ENCODE measurements at places on chromosomes 12 and 14.
A peak's percentile ranks its signal among the peaks of the same experiment; 100 is the strongest.

GRCh38 chr14:72929316-72930080 lies 3.2 kb downstream of the DCAF4 start:
- H3K4me1 ChIP-seq, result peaks cover 4% of the 10 kb centered on the region
- no peak overlapping the region for H3K4me3 ChIP-seq
- no peaks in the 10 kb centered on the region for H3K27me3 ChIP-seq
- no peak overlapping the region for H3K27ac ChIP-seq
- peaks cover 7% of the 10 kb centered on the region for H3K36me3 ChIP-seq
- no peak for DNase-seq

- DNase-seq, result no peak
- no peak overlapping the region for H3K27ac ChIP-seq
- no peaks in the 10 kb centered on the region for H3K27me3 ChIP-seq
- no peaks in the 10 kb centered on the region for H3K36me3 ChIP-seq
- no peaks in the 10 kb centered on the region for H3K4me1 ChIP-seq
- H3K4me3 ChIP-seq, result no peak overlapping the region
Measured at GRCh38 chr12:81221681-81222080, 143.8 kb downstream of the ACSS3 start.

GRCh38 chr12:47139000-47139681 lies 59.4 kb upstream of the AMIGO2 start:
- no peaks in the 10 kb centered on the region for H3K4me1 ChIP-seq
- H3K27ac ChIP-seq, result no peak overlapping the region
- no peak for DNase-seq
- H3K36me3 ChIP-seq, result no peaks in the 10 kb centered on the region
- no peaks in the 10 kb centered on the region for H3K27me3 ChIP-seq
- H3K4me3 ChIP-seq, result no peak overlapping the region

DNA sequence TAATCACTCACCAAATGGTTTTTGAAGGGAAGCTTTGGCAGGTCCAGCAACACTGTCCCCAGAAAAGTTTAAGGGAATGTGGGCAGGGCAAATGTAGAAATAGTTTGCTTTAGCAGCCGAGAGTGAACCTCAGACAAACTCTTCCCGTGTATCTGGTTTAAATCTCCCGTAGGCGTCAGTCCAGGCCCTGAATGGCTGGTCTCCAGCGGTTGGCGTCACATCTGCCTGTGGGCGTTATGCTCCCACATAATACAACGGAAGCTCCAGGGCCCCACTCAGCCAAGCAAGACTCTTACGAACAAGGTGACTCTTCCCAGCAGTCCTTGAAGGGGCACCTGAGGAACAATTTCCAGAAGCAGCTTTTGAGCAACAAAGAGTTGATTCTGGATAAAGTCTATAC lies 942 bp downstream of the ZC2HC1C start:
- H3K4me3 ChIP-seq, result no peak overlapping the region
- H3K27ac ChIP-seq, result no peak overlapping the region
- DNase-seq, result no peak
- H3K36me3 ChIP-seq, result no peaks in the 10 kb centered on the region
- no peaks in the 10 kb centered on the region for H3K27me3 ChIP-seq
- peaks cover 2% of the 10 kb centered on the region for H3K4me1 ChIP-seq

GRCh38 chr12:13178568-13179210 lies 17.8 kb upstream of the EMP1 start:
- no peaks in the 10 kb centered on the region for H3K36me3 ChIP-seq
- no peak for DNase-seq
- peak overlapping the region; percentile 38 for H3K4me3 ChIP-seq
- H3K4me1 ChIP-seq, result peaks cover 14% of the 10 kb centered on the region
- no peaks in the 10 kb centered on the region for H3K27me3 ChIP-seq

GRCh38 chr12:45509187-45509586 lies 220.3 kb upstream of the ARID2 start:
- no peaks in the 10 kb centered on the region for H3K27me3 ChIP-seq
- no peak overlapping the region for H3K27ac ChIP-seq
- no peak for DNase-seq
- H3K4me1 ChIP-seq, result no peaks in the 10 kb centered on the region
- no peak overlapping the region for H3K4me3 ChIP-seq

- no peaks in the 10 kb centered on the region for H3K36me3 ChIP-seq
- H3K4me1 ChIP-seq, result peaks cover 4% of the 10 kb centered on the region
- H3K27ac ChIP-seq, result no peak overlapping the region
- peak overlapping the region; percentile 95 for H3K4me3 ChIP-seq
Measured at GRCh38 chr12:76346798-76347420, 1.3 kb downstream of the BBS10 start.

DNA sequence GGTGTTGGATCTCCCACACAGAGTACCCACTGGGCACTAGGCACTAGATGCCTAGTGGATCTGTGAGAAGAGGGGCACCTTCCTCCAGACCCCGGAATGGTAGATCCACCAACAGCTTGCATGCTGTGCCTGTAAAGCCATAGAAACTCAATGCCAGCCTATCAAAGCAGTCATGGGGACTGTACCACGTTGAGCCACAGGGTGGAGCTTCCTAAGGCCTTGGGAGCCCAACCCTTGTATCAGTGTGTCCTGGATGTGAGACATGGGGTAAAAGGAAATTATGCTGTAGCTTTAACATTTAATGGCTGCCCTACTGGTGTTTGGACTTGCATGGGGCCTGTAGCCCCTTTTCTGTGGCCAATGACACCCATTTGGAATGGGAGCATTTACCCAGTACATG lies 1024.9 kb downstream of the TMEM121 start:
- H3K4me3 ChIP-seq, result no peak overlapping the region
- H3K4me1 ChIP-seq, result no peaks in the 10 kb centered on the region
- H3K36me3 ChIP-seq, result no peaks in the 10 kb centered on the region

GRCh38 chr12:124856132-124856841 lies 7.4 kb downstream of the SCARB1 start:
- no peak overlapping the region for H3K4me3 ChIP-seq
- H3K27me3 ChIP-seq, result no peaks in the 10 kb centered on the region
- H3K4me1 ChIP-seq, result no peaks in the 10 kb centered on the region
- H3K36me3 ChIP-seq, result peaks cover 6% of the 10 kb centered on the region
- no peak overlapping the region for H3K27ac ChIP-seq
- no peak for DNase-seq

DNA sequence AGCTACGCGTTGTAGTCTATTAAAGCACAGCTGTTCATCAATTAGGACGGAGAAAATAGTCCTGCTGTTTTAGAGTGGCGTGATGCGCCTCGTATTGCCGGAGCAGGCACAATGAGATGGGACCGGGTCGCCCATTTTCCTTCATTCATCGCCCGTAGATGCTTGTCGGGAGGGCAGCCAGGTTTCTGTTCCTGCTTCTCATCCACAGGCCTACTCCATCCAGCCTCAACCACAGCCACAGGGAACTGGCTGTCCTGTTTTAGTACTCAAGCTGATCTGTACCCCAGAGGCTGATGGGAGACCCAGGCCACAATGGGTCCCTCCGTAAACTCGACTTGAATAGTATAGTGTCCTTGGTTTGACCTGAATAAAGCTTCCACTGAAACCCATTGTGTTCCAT lies 264.0 kb downstream of the VRK1 start:
- no peaks in the 10 kb centered on the region for H3K36me3 ChIP-seq
- no peak for DNase-seq
- H3K4me1 ChIP-seq, result no peaks in the 10 kb centered on the region
- no peaks in the 10 kb centered on the region for H3K27me3 ChIP-seq
- H3K27ac ChIP-seq, result no peak overlapping the region

GRCh38 chr14:93533842-93534241 lies 103.1 kb downstream of the UNC79 start:
- H3K4me1 ChIP-seq, result no peaks in the 10 kb centered on the region
- DNase-seq, result no peak
- no peak overlapping the region for H3K4me3 ChIP-seq
- H3K36me3 ChIP-seq, result no peaks in the 10 kb centered on the region
- no peak overlapping the region for H3K27ac ChIP-seq
- H3K27me3 ChIP-seq, result no peaks in the 10 kb centered on the region

GRCh38 chr14:101553393-101553792 lies 7.9 kb upstream of the DIO3 start:
- no peak overlapping the region for H3K27ac ChIP-seq
- H3K36me3 ChIP-seq, result no peaks in the 10 kb centered on the region
- H3K4me1 ChIP-seq, result no peaks in the 10 kb centered on the region

DNA sequence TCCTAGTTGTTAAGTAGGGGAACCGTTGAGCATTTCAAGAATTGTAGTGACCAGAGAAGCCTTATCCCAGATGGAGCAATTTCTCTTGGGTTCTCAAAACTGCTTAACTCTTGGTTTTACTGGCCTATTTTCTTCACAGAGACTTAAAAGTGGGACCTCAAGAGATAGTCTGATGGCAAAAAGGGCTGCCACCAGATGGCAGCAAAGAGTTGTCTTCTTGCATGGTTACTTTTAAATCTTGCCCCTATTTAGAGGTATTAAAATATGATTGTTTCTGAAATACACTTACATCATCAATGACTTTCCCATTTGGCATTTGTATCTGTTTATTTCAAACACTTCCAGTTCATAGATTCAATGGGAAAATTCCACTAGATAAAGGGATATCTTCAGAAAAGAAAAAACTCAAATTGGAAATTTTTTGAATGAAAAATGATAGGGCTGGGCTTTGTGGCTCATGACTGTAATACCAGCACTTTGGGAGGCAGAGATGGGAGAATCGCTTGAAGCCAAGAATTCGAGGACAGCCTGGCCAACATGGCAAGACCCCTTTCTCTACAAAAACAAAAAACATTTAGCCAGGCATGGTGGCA lies 69.9 kb upstream of the CNTN1 start:
- DNase-seq, result peak; percentile 59
- H3K27ac ChIP-seq, result no peak overlapping the region
- no peak overlapping the region for H3K4me3 ChIP-seq
- H3K4me1 ChIP-seq, result no peaks in the 10 kb centered on the region

DNA sequence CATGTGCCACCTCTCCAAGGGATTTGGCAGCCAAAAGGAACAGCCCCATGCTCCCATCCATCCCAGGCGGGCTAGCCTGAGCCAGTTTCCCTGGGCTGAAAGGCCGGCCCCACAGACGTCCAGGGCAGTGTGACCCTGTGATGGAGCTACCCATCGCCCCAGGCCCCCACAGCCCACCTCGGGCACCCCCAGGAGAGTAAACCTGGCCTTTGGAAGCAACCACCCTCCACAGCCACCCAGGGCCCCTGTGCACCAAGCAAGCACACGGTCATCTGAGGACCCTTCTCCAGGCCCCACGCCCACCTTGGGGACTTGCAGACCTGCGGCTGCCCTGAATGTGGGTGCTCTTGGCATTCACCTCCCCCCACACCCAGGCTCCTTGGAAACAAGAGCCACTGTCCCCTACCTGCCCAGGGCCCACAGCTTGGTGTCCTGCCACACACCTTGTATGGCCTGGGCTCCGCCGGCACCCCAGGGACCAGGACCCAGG lies 8.4 kb downstream of the AHNAK2 start:
- H3K27me3 ChIP-seq, result no peaks in the 10 kb centered on the region
- no peak overlapping the region for H3K4me3 ChIP-seq
- H3K36me3 ChIP-seq, result no peaks in the 10 kb centered on the region

GRCh38 chr12:88553941-88554658 lies 26.2 kb downstream of the KITLG start:
- no peak for DNase-seq
- no peaks in the 10 kb centered on the region for H3K36me3 ChIP-seq
- H3K27me3 ChIP-seq, result no peaks in the 10 kb centered on the region
- no peak overlapping the region for H3K4me3 ChIP-seq
- H3K4me1 ChIP-seq, result peaks cover under 1% of the 10 kb centered on the region

- no peaks in the 10 kb centered on the region for H3K4me1 ChIP-seq
- no peaks in the 10 kb centered on the region for H3K36me3 ChIP-seq
- H3K4me3 ChIP-seq, result no peak overlapping the region
- no peak overlapping the region for H3K27ac ChIP-seq
- H3K27me3 ChIP-seq, result no peaks in the 10 kb centered on the region
- DNase-seq, result no peak
Measured at GRCh38 chr14:78524766-78525165, 354.6 kb downstream of the NRXN3 start.

DNA sequence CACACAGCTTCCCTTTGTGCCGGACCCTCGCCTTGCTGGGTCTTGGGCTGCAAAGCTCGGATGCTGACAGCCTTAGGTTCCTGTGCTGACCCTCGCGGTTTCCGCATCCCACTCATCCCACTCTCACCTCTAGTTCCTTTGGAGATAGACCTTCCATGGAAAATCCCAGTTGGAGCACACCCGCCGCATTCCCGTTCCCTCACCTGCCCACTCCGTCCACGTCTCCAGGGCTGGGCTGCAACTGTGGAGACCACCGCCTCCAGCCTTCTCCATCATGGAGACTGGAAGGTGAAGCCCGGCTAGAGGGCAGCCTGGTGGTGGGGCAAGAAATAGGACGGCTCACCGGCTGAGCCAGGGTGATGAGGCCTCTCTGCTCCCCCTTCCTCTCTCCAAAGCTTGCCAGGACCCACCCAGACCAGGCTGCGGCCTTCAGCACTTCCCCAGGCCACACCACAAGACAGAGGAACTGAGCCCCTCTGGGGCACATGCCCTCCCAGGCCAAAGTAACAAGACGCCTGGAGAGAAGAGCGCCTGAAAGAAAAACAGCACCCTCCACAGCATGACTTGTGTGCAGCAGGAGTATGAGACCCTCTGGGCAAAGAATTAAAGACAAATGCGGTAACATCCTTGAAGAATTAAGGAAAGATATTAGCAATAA lies 15.0 kb downstream of the TMEM121 start:
- no peaks in the 10 kb centered on the region for H3K27me3 ChIP-seq
- H3K36me3 ChIP-seq, result no peaks in the 10 kb centered on the region
- H3K4me1 ChIP-seq, result no peaks in the 10 kb centered on the region
- no peak for DNase-seq
- H3K27ac ChIP-seq, result no peak overlapping the region
- H3K4me3 ChIP-seq, result no peak overlapping the region

DNA sequence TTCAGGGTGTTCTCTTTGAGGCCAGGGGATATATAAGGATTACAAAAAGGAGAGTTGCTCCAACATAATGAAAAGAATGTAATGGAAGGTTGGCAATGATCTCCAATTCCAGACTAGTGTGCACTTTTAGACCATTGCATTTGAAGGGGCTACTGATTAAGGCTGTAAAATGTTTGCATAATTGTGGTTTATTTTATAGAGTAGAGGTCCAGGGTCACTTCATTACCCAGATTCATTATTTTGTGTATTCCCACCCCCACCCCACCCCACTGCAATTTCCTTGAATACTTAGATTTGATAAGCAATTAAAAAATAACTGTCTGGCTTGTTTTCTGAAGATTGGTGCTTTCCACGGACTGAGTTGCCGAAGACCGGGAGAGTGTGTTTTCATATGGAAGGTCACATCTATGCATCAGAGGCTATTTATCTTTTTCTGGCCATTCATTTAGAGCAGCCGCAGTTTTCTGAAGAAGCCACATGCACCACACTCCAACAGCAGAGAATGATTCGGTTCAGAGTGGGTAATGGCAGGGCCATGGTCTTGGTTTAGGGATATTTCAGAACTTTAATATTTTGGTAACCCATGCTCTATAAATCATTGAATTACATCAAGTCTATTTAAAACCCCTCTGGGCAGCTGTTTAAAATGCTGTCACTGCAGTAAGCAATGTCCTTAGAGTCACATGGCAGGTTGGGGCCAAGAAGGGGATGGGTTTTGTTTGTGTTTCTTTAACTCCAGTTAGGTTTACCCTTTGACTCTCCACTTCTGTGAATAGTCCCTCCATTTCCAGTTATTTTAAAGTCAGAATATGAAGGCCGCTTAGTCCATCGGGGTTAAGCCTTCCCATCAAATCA lies 94.6 kb downstream of the TMEM30B start:
- H3K4me3 ChIP-seq, result no peak overlapping the region
- H3K27me3 ChIP-seq, result no peaks in the 10 kb centered on the region
- H3K4me1 ChIP-seq, result peaks cover 4% of the 10 kb centered on the region
- H3K27ac ChIP-seq, result no peak overlapping the region
- no peak for DNase-seq
